ENCODE measurements at places on chromosomes 11 and 22. TPM values are rescaled to one million over a fixed set of nuclear protein-coding genes. Genes with fewer than 3 reads are reported as not detected.

DNA sequence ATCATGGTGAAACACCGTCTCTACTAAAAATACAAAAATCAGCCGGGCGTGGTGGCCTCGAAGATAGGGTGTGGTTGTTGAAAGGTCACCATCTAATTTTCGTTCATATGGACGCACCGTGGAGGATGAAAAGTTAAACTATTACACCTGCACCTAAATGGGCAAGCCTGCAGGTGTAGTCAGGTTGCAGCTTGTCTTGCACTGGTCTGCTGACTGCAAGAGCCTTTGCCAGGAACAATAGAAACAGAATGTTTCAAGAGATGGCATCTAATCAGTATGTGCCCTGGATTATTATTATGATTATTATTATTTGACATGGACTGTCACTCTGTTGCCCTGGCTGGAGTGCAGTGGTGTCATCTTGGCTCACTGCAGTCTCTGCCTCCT, 908 bp downstream of the NADSYN1 start:
- DNase-seq, result no peak

GRCh38 chr22:37240941-37241320, 3.1 kb downstream of the RAC2 start:
- no peak for DNase-seq

GRCh38 chr22:44391481-44392445, 79.0 kb upstream of the SHISAL1 start:
- DNase-seq, result no peak

GRCh38 chr22:39434243-39434653, 22.6 kb upstream of the MGAT3 start:
- no peak for DNase-seq

The CD3E gene
- not detected for total RNA-seq

- no peak for DNase-seq
Measured at GRCh38 chr11:67120456-67120855, 1.4 kb downstream of the KDM2A start.

The OR8G1 gene
- total RNA-seq, result not detected

DNA sequence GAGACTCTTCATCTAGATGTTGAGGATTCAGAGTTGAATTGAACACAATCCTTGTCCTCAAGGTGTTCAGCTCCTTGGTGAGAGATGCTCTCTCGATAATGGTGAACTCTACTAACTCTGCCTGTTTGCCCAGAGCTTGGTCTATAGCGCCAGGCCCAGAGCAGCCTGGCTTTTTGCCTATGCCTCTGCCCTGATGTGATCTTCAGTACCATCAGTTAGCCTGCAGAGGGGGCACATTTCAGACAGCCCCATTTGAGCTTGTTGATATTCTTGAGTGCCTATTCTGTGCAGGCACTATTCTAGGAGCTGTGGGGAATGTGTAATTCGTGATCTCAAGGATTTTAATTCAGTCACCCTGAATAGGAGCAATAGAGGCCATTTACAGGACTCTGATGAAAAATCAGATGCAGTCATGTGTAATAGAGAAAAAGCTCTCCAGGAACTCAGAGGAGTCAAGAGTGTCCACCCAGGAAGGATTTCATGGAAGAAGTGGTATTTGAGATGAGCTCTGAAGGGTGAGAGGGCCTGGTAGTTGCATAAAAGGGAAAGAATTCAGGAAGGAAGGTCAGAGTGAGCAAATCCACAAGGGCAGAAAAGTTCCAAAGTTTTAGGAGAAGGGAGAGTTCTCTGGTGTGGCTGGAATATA, 19.3 kb downstream of the GTPBP1 start:
- DNase-seq, result no peak

DNA sequence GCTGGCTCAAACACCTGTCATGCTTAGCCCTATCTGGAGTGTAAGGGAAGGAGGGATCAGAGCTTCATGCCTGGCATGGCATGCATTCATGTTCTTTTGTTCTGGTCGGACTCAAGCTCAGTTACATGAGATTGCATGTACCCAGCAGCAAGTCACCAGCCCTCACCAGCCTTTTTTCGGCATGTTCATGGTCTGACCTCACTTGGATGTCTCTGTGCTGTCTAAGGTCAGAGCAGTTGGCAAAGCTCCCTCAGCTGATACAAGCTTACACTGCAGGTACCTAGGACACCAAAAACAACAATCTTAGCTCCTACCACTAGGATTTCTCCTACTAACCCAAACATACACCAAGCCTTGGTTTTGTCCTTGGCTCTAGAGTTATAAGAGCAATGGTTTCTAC, 152.6 kb downstream of the BARX2 start:
- DNase-seq, result no peak

DNA sequence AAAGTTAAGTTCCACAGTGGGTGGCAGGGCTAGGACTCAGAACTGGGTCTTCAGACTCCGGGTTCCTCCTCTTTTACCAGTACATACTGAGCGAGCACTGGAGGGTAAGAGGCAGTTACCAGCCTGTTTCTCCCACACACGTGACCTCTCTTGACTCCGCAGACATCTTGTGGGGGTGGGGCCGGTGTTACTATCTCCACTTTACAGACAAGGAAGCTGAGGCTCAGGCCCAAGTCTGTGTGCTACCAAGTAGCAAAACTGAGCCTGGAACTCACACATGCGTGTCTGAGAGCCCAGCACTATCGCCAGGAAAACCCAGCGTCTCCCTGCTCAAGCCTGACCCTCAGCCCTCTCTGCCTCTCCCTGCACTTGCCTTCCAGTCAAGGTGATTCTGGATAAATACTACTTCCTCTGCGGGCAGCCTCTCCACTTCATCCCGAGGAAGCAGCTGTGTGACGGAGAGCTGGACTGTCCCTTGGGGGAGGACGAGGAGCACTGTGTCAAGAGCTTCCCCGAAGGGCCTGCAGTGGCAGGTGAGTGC, 16.0 kb upstream of the SMIM35 start:
- DNase-seq, result no peak

The RAB36 gene
- total RNA-seq, result 3.5 TPM

All from glomerular endothelial cell (primary cell).